Cortex of kidney (tissue), 1 donor: ENCODE measurements at places on chromosomes 7 and 10.

DNA sequence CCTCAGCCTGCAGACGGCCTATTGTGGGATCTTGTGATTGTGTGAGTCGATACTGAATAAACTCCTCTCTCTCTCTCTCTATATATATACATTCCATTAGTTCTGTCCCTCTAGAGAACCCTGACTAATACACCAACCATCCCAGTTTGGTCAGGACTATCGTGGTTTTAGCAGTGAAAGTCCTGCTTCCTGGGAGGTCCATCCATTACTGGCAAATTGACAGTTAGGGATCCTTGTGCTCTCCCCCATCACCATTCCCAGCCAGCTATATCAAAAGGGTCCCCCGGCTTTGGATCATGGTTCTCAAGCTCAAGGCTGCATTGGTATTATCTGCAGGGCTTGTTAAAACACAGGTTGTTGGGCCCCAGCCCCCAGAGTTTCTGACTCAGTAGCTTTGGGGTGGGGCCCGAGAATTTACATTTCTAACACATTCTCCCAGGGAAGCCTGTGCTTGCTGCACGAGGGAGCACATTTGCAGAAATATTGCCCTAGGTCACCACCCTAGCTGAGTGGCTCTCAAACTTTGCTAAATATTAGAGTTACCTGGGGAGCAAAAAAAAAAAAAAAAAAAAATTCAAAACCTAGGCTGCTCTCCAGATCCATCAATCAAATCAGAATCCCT is 899.1 kb upstream of the AUTS2 start:
- no peak for DNase-seq

GRCh38 chr10:52351914-52352330 is 37.8 kb downstream of the DKK1 start:
- DNase-seq, result no peak

DNA sequence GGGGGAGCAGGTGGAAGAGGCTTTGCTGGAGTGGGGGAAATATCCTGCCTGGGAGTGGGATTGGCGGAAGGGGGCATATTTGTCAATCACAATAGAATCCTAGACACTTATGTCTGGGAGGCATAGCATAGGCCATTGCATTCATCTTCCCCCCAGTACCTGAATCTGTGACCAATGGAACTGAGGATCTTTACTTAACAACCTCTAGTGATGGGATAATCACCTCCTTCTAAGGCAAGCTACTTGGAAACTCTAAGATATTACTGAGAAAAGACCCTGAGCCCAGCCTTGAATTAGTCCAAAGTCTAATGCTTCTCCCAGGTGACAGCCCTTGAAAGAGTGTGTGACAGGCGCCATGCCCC is 90.7 kb downstream of the NPSR1 start:
- no peak for DNase-seq

DNA sequence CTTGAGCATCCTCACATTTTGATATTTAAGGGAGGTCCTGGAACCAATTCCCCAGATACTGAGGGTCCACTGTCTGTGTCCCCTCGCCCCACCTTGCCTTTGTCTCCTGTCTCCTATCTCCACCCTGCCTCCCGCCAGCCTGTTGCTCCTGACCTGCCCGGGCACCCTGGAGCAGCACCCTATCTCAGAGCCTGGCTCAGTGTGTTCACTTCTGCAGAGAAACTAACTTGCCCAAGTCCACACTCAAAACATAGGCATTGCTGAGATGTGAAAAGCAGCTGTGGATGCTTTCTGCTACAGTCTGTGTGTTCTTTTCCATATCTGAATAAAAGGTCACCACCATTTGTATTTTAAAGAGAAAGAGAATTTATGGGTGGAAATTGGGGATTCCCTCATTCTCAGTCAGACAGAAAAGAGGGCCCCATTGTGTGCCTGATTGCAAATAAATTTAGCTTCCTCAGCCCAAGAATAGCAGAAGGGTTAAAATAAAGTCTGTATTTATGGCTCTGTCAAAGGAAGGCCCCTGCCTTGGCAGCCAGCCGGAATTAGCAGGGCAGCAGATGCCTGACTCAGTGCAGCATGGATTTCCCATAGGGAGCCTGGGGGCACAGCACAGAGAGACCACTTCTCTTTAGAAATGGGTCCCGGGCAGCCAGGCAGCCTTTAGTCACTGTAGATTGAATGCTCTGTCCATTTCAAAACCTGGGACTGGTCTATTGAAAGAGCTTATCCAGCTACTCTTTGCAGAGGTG is 161.3 kb downstream of the EGFR start:
- DNase-seq, result no peak

DNA sequence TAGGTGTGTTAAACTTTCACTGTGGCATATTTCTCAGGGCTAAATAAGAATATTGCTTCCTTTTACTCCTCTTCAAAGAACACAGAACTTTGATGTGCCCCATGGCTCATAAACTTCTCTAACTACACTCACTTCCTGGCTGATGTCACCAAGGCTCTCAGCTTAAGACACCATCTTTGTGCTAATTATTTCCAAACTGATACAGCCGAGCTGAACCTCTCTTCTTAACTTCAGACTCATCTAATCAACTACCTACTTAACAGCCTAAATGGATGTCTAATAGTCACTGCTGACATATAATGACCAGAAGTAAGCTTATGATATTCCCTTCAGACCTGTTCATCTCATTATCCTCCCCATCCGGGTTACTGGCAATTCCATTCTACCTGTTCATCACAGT is 3.6 kb downstream of the C10orf67 start:
- DNase-seq, result no peak

DNA sequence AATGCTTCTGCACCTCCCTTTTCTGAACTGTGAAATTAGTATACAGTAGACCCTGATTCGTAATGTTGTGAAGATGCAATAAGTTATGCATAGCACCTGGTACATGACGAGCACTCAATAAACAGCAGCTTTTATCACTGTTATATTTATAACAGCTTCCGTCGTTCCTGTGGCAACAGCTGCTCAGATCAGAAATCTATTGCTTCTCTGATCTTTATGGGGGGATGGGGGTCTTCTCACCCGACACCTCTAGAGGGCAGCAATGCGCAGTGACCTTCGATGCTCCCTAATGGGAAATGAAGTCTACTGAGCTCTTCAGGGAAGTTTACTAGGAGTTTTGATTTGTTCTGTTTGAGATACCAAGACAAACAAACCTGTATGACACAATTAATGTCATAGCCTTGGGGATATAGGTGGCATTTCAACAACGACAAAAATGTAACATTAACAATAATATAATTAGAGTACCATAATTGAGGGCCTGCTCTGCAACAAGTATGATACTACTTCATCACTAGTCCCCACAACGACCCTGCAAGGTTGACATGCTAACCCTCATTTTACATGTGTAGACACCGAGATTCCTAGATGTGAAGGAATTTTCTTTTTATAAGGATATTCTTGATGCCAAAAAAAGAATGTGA is 289.6 kb downstream of the SFMBT2 start:
- DNase-seq, result no peak

GRCh38 chr10:12890958-12891357 is 110.6 kb downstream of the CCDC3 start:
- DNase-seq, result no peak

- DNase-seq, result no peak
Measured at GRCh38 chr10:111161109-111161874, 84.5 kb downstream of the ADRA2A start.

DNA sequence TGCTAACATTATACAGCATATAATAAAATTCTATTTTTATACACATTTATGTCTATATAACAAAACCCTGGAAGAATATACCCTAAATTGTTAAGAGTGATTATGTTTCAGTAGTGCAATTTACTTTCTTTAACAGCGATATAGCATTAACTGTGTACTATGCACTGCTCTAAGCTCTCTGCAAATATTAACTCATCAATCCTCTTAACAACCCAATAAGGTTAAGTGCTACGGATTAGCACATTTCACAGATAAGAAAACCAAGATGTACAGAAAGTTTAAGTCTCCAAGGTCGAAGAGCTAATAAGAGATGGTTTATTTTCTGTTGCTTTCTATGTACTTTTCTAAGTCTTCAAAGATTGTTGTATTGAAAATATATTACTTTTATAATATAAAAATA is 95.8 kb downstream of the SEMA3C start:
- no peak for DNase-seq

GRCh38 chr10:48604039-48604990 is 558 bp downstream of the ARHGAP22 start:
- DNase-seq, result no peak

DNA sequence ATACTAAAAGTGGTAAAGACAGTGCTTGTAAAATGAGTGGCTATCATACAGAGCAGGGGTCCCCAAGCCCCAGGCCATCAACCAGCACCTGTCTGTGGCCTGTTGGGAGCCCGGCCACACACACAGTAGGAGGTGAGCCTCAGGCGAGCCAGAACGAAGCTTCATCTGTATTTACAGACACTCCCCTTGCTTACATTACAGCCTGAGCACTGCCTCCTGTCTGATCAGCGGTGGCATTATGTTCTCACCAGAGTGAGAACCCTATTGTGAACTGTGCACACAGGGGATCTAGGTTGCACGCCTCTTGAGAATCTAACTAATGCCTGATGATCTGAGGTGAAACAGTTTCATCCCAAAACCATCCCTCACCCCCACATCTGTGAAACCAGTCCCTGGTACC is 58.7 kb downstream of the ITGA8 start:
- DNase-seq, result no peak

DNA sequence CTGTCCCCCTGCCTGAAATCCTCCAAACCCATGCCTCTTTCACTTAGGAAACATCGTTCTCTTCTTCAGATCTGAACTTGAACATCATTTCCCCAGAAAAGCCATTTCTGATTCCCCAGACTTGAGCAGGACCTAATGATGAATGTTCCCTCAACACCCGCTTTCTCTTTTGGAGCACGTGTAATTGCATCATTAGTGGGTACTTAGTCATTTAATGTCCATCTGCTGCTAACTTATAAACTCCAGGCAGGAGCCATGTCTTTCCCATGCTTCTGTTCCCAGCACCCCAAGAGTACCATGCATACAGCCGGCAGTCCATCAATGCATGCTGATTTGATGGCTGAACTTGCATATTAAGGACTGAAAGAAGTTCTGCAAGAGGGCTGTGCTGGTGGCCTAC is 36.5 kb upstream of the ECHDC3 start:
- no peak for DNase-seq

GRCh38 chr10:58179238-58179637 is 88.5 kb downstream of the IPMK start:
- no peak for DNase-seq

DNA sequence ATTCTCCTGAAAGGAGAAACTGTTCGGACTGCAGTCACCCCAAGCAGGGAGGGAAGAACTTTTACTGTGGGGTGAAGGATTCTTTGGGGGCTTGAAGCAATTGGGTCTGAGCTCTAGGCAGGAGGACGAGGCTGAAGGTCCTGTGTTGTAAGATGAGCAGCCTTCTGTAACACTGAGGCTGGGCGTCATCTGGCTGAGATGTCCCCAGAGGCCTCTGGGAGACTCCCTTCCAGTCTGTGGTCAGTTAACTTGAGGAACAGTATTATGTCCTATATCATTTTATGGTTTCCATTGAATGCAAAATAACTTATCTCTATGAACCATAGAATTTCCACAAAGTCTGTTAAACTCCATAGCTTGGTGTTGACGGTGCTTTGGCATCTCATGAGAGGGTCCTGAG is 26.3 kb downstream of the FIGNL1 start:
- DNase-seq, result no peak
